Non-pigmented ciliary epithelial cell (primary cell): ENCODE measurements at places on chromosomes 7 and 10.

GRCh38 chr10:124114696-124115095, 21.3 kb upstream of the CHST15 start:
- DNase-seq: no peak

GRCh38 chr7:118429141-118429540, 204.6 kb downstream of the ANKRD7 start:
- DNase-seq: no peak

GRCh38 chr7:87154569-87154968, 2.3 kb downstream of the DMTF1 start:
- DNase-seq: no peak

- DNase-seq: peak; percentile 52
These were observed 66.5 kb downstream of the RAB11FIP2 start for GRCh38 chr10:117980216-117980615.

DNA sequence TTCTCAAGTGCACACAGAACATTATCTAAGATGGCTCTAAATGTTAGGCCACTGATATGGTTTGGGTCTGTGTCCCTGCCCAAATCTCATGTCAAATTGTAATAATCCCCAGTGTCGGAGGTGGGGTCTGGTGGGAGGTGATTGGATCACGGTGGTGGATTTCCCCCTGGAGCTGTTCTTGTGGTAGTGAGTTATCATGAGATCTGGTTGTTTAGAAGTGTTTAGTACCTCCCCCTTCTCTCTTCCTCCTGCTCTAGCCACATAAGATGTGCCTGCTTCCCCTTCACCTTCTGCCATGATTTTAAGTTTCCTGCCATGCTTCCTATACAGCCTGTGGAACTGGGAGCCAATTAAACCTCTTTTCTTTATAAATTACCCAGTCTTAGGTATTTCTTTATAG, 11.2 kb upstream of the GSTK1 start:
- DNase-seq: no peak

DNA sequence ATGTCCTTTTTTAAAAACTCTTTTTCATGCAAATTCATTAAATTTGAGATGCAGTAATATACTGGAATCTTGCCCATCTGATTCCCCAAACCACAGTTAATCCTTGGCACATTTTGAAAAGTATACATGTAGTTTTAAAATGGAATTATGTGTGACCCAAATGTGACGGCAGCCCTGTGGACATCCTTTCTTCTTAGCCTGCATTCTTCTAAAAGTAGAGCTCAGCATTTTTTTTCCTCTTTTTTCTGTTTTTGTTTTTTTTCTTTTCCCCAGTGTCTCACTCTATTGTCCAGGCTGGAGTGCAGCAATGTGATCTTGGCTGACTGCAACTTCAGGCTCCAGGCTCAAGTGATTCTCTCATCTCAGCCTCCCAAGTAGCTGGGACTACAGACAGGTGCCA, 338.9 kb downstream of the GALNT17 start:
- DNase-seq: no peak

DNA sequence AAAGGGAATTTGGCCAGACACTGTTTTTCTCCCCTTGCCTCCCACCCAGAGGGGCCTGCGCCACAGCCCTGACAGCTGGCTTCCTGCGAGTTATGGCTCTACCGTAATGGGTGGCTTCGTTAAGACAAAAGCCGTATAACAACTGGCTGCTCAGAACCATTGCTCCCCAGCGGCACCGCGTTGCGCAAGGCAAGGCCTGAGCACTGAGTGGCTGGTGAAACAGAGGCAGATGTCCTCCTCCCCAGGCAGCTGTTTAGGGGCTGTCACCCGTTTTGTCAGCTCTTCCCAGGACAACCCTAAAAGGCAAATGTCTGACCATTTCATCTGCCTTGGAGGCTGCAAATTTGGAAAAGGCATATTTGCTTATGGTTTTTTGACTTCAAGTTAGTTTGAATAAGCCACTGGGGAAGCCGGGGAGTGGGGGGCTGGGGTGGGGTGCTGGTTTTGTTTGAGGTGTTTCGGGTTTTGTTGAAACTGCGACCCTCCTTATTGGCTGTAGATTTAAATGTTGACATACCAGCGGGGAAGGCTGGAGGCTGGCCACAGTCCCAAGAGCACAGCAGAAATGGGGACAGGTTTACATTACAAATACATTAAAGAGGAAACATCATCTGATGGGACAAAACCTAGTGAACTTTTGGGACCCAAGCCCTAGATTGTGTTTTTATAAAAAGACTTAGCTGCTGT, 681 bp upstream of the SPOCK2 start:
- no peak for DNase-seq

DNA sequence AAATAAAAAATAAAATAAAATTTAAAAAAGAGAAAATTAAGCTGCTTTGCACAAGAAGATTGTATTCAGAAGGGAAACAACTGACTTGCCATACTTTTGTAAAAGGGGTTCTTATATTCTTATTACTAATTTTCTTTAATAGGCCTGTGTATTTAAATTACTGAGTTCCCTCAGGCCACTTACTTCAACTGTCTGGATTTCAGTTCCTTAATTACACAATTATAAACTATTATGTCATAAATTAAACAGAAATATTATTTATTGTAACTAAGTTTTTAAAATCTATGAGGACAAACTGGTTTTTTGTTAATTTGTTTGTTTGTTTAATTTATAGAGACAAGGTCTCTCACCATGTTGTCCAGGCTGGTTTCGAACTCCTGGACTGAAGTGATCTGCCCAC, 22.4 kb upstream of the MICU1 start:
- no peak for DNase-seq

GRCh38 chr10:182441-183201, 47.4 kb downstream of the ZMYND11 start:
- no peak for DNase-seq

GRCh38 chr10:91514787-91515186, 104.6 kb downstream of the HECTD2 start:
- no peak for DNase-seq

GRCh38 chr10:122331615-122332446, 42.7 kb upstream of the PLEKHA1 start:
- no peak for DNase-seq

DNA sequence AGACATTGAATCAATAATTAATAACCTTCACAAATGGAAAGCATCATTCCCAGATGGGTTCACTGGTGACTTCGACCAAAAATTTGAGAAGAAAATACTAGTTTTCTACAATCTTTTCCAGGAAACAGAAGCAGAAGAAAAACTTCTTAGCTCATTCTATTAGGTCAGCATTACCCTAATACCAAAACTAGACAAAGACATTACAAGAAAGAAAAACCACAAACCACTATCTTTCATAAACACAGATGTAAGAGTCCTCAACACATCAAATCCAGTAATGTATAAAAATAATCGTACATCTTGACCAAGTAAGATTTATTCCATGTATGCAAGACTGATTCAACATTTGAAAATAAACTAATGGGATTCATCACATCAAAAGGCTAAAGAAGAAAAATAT, 64.0 kb upstream of the CDK1 start:
- peak; percentile 10 for DNase-seq

GRCh38 chr10:73647875-73648651, 6.8 kb upstream of the MYOZ1 start:
- DNase-seq: no peak

GRCh38 chr7:100888291-100888987, 1.1 kb downstream of the UFSP1 start:
- DNase-seq: no peak

DNA sequence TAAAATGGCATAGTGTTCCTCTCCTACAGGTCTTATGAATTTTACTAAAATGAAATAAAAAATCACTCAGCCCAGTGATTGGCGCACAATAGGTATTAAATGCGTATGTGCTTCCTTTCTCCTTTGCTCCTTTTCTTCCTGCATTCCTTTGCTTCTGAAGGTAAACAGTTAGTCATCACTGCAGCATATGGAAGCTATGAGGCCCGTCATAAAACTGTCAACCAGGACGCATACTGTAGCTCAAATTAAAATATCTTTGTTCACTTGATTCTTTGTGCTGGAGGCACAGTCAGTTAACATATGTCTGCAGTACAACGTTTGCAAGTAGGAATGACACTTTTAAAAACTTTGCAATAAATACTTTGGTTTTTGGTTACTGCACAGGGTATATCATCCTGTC, 374.7 kb downstream of the TCERG1L start:
- DNase-seq: no peak

GRCh38 chr7:115980159-115980558, 50.4 kb downstream of the TFEC start:
- DNase-seq: no peak

GRCh38 chr10:93516006-93516380, 19.6 kb downstream of the CEP55 start:
- no peak for DNase-seq

DNA sequence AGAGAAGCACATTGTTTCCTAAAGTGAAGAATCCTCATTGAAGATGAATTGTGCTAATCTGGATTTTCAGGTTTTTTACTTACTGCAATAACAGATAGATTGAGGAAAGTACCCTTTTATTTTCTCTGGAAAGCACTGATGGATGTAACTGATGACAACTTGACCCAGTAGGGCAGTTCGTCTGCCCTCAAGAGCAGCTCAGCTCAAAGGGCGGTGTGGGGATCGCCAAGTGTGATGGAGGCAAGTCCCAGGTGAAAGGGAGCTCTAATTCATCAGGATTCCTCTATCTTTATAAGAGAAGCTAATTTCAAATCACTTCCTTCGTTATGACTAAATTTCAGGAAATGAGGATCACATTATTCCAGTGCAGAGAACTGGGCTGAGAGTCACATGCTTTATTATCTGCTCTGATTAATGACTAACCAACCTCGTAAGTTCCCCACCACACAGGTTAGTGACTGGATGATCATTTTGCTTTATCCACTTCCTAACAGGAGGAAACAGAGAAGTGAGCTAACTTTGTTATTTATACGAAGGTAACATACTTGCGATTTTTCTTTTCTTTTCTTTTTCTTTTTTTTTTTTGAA, 98.8 kb downstream of the PFKFB3 start:
- DNase-seq: no peak

DNA sequence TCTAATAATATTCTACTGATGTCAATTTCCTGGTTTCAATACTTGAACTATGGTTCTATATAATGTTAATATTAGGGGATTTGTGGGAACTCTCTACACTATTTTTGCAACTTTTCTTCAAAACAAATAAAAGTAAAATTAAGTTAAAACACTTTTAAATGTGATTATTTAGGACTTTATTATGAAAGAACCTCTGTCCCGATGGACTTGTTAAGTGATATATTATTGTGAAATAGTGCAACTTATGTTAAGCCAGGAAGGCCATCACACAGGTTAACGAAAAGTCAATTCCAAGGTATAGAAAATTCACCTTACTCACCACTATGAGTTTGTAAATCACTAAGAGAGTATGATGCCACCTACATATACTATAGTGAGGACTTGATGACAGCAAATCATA, 79.2 kb downstream of the IMMP2L start:
- DNase-seq: no peak

GRCh38 chr10:111923032-111923431, 260.5 kb downstream of the GPAM start:
- no peak for DNase-seq

- DNase-seq: no peak
These were observed 33.3 kb downstream of the CALML3 start for GRCh38 chr10:5557799-5558771.

DNA sequence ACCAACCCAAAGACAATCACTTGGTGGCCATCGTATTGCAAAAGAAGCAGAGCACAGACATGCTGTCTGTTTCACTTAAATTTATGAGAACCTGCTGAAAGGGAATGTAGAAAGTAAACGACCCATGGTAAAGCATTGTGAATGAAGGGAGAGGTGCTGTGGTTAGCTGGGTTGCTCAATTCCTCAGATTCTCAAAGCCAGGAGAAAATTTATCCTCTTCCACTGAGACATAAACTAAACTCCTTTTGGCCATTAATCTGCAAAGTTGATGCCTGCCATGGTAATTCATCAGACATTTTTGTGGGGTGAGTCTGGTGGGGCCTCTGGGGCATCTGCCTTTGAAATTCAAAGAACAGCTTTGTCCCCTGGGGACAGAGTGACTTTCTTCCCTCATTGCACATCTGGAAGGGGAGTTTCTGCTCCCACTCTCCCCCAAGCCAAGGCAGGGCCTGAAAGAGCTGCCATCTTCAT, 951.0 kb downstream of the LRMDA start:
- peak; percentile 26 for DNase-seq

- no peak for DNase-seq
These were observed 12.8 kb downstream of the SUGCT start for GRCh38 chr7:40147371-40148246.

- DNase-seq: no peak
These were observed 361 bp upstream of the PLXDC2 start for GRCh38 chr10:19815731-19816410.

DNA sequence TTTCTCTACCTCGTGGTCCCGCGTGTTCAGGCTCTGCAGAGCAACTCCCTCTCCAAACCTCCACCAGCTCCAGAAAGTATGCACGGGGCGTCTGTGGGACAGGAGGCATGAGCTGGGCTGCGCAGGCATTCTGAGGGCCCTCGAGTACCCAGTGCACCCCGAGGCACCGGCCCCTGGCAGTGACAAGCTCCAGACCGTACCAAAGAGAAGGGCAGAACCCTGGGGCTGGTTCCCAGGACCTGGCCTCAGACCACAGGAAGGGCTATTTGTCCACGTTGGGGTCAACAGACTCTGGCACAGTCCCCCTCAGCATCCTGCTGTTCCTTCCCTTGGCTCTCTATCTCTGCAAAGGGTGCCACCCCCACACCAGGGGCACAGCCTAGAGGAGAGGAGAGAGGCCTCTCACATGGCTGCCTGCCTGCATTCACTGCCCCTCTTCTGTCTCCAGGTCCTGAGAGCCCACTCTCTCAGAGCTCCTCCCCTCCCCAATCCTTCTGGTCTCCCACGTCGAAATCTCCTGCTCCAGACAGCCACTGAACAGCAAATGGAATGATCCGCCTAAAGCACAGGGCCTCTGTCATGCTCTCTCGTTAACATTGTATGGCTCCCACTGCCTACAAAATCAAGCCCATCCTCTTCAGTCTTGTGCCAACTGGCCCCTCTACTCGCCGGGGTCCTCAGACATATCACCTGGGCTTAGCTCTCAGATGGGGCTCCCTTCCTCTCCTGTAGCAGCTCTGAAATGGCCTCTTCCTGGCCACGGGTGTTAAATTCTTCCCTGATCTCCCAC, 96.3 kb downstream of the OAT start:
- DNase-seq: no peak

DNA sequence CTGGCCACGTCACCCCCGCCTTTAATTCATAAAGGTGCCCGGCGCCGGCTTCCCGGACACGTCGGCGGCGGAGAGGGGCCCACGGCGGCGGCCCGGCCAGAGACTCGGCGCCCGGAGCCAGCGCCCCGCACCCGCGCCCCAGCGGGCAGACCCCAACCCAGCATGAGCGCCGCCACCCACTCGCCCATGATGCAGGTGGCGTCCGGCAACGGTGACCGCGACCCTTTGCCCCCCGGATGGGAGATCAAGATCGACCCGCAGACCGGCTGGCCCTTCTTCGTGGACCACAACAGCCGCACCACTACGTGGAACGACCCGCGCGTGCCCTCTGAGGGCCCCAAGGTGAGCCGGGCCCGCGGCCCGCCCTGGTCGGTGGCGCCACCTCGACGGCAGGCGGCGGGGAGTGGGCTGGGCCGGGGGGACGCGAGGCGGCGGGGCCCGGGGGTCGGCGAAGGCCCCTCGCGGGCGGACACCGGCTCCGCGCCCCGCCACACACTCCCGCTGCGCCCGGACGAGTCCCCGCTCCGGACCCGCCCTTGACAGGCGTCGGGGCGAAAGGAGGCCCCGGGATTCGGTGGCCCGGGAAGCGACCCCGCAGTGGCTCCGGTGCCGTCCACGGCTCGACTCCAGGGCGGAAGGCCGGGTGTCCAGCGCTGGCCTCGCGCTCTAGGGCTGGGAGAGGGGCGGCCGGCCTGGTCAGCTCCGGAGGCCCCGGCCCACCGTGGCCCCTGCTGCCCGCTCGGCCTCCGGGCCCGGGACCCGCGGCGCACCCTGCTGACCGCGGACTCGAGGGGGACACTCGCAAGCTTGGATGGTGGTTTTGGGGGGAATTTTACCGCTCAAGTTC, 557 bp downstream of the BAG3 start:
- no peak for DNase-seq
